ENCODE measurements at places on chromosomes 13 and 19.

DNA sequence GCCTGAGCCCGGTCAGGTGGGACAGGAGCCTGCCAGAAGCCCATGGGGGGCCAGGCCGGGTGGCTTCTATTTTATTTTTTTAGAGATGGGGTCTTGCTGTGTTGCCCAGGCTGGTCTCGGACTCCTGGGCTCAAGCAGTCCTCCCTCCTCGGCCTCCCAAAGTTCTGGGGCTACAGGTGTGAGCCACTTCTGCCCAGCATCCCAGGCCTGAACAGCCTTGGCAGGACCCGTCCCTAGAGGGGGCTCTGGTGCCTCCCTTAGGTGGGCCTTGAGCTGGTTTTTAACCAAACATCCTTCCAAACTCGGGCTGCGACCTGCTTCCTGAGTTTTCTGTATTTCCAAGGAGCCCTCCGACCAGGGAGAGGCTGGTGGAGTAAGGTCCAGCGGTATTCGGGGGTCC, 10.5 kb downstream of the COMP start:
- DNase-seq, result no peak

DNA sequence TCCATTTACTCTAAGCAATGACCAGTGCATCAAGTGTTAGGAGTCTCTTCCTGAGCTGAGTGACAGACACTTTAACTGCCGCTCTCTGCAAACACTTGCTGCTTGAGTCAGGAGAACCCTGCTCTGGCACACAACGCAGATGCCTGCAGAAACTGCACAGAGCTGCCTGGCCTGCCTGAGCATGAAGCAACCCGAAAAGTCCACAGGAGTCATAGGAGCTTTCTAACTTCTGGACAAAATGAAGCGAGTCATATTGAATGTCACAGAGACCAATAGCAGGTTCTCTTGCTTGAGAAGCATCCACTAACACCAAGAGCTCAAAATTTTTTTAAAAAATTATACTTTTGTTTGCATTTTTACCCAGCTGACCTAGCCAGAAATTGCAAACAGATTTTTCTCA, 232.4 kb downstream of the LHFPL6 start:
- no peak for DNase-seq

GRCh38 chr19:7915250-7916102, 846 bp downstream of the TGFBR3L start:
- no peak for DNase-seq

- no peak for DNase-seq
These were observed 4.2 kb downstream of the ZNF506 start for GRCh38 chr19:19817357-19817756.

DNA sequence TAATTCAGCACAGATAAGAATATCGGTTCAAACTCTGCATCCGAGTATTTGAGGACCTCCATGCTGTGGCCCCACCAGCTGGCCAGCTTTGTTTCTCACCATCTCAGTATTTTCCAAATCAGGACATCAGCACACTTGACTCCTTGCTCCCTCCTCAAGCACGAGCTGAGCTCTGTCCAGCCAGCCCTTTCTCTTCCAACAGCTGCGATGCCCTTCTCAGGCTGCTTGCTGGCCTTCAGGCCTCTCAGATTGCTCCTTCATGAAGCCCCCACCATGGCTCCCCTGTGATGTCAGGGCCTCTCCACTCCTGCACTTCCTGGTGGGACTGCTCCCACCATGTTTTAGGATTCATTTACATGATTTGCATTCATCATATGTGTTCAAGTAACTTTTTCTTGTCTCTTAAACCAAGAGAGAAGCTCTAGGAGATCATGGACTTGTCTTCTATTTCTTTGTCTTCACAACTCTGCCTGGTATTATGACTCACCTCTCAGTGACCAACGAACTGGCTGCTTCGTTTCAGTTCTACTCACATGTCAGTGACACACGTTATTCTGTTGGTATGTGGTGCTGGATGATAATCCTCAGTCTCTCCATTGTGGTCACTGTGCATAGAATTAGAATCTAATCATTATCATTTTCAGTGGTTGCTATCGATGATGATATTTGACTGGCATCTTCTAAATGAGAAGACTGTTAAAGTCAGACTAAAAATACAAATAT, 471.7 kb downstream of the EFNB2 start:
- no peak for DNase-seq

DNA sequence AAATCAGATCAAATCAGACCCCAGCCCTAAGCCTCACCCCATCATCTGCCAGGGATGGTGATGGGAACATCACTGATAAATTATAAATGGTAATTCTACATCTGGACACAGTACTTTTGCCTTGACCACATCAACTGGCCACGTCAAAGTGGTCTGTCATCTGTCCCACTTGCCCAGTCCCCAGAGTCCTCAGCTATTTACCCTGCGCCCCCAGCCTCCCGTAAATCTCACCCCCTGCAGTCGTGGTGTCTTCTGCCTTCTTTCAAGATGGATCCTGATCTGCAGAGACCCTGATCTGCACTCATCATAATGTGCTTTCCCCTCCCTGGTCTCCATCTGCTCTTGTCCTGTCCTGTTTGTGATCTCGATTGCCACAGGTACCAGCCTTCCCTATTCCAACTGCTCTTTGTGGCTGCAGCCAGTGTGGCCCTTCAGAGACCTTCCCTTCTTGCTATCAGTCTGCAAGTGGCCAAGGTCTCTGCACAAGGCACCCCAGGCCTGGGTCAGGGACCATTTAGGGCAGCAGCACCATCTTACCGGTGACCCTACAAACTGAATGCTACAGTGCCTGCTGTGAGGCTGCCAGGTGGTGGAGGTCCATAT, 26.7 kb upstream of the POP4 start:
- no peak for DNase-seq

Data from common myeloid progenitor, CD34-positive (primary cell).